ENCODE measurements at places on chromosomes 16 and 17. TPM values are rescaled to one million over a fixed set of nuclear protein-coding genes. Genes with fewer than 3 reads are reported as not detected.

Gene KRT25
- total RNA-seq, result not detected

Gene SLC5A11
- not detected for total RNA-seq

Gene SCN4A
- total RNA-seq, result not detected

Gene CA7
- total RNA-seq, result not detected

Gene CTDNEP1
- 34.1 TPM for total RNA-seq

Gene HAPSTR1
- 130 TPM for total RNA-seq

Gene HOXB2
- total RNA-seq, result not detected

Gene KRTAP9-4
- total RNA-seq, result not detected

Gene WFIKKN2
- total RNA-seq, result 1.3 TPM

Gene DRC3
- 5.0 TPM for total RNA-seq

Gene NPIPB9
- total RNA-seq, result 11.6 TPM

Gene PRMT7
- 82.9 TPM for total RNA-seq

Gene ZNF423
- 12.5 TPM for total RNA-seq

Gene ALDH3A1
- total RNA-seq, result not detected

Gene GINS3
- 4.1 TPM for total RNA-seq

All from parietal lobe (tissue), 2 donors.